Stimulated activated CD4-positive, alpha-beta T cell treated with anti-CD3 and anti-CD28 coated beads, Interleukin-4, amount 100 ng/mL, for 4 hours (primary cell): ENCODE measurements at places on chromosomes 5 and 9.

GRCh38 chr9:79154806-79155205, 417.0 kb upstream of the TLE4 start:
- no peak for DNase-seq

- DNase-seq = no peak
These were observed 159.1 kb downstream of the CCDC171 start for GRCh38 chr9:15711931-15712330.

DNA sequence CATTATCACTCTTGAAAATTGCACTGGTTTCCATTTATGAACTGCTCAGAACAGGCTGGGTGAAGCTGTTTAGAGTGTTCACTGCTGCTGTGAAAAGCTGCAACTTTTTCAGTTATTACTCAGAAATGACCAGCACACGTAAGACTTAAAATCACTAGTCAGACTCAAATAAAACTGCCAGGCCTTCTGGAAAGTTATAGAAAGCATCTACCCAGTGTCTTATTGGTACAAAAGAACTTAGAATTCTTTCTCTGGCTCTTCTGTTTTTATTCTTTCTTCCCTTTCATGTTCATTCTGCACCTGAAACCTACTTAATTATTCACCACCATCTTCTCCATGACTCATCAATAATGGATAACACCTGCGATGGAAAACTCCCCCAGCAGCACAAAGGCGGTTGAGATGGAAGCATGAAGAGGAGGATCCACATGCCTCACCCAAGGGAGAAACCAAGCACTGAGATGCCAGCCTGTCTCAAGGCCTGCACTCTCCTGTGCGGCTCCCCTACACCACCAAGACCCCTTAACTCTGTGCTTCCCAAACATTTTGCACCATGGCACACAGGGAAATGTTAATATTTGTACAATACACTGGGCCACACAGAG, 171.9 kb downstream of the ENTREP1 start:
- DNase-seq = no peak

DNA sequence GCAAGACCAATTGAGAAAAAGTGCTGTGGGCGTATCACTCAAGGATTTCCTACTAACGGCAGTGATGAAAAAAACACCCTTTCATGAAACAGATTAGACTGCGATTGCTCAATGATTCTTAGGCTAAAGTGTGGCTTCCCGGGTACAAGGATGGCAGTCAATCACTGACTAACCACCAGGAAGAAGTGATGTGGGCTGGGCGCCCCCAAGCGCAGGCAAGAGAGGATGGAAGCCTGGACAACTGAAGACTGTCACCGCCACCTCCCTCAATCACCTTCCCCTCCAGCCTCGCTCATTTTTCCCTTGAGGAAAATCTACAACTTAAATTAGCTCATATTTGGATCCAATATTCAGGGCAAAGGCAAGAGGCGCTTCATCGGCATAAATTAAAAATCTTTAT, 707.2 kb downstream of the MTRR start:
- DNase-seq = no peak

GRCh38 chr9:37693260-37693659, 42.5 kb downstream of the FRMPD1 start:
- DNase-seq = no peak

DNA sequence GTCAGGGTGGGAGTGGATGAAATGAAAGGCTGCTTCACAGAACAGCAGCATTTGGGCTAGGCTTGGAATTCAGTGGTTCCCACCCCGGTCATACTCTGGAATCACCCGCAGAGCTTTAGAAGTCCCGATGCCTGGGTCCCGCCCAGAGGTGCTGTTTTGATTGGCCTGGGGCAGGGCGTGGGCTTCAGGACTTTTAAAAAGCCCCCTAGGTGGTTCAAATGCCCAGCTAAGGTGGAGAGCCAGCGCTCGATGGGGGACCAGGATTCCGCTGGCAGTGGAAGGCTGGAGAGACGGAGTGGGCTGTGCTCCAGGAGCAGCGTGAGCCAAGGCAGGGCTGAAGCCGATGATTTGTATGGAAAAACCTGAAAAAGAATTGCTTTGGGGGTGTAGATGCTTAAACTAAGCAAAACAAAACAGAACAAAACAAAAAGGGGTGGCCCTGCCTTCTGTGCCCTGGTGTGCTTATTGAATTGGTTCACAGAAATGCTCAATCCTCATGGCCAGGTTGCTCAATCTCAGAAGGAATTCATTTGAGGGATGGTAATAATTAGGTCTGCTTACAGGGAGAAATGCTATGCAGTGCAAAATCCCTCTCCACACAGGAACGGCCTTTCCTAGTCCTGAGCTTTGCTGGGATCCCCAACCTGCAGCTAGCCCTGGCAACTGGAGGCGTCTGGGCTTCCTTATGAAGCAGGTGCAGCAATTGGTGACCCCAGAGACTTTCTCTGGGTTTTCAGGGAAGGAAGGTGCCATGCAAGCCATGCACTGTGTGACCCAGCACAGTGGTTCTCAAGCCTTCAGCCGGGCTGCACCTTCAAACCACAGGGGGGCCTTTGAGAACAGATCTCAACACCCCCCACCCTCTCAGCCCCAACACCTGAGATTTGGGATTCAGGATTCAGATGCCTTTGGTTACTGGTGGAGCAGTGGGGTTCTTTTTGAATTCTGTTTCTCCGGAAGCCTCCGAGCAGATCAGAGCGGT, 174.0 kb upstream of the ZNF618 start:
- DNase-seq = no peak

- DNase-seq = no peak
These were observed 49.7 kb upstream of the AKNA start for GRCh38 chr9:114437401-114437893.

DNA sequence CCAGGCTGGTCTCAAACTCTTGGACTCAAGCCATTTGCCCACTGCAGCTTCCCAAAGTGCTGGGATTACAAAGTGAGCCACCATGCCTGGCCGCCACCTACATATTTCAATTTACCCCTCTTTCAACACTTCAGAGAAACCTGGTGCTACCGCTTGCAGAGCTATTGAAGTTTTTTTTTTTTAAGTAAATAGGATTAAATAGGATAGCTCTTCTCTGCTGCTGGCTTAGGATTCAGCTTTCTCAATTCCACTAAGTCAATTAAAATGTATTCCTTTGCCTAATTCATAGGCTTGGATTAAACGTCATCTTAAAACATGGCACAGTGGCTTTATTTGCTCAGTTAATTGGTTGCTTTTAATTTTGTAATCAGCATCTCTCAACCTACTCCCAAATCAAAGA, 41.0 kb downstream of the KIAA1191 start:
- no peak for DNase-seq

DNA sequence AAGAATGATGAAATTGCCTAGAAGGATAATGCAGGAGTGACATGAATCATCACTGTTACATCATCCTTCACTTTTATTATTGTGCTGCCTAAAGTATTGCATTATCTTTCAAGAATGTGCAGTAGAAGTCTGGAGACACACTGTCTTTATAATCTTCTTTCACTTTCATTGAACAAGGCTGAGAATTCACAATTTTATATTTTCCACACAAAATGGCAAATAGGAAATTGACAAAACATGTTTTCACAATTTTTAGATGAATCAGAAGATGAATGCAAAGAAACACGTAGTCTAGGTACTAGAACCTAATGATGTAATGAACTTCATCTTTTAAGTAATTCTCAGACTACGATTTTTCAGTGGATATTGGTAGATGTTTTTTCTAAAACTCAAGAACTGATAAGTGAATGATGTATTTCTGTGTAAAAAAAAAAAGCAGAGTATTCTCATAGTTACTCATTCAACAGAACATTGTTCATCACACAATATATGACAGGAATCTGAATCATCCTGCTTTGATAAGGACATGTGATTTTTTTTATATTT, 131.5 kb upstream of the GRHPR start:
- DNase-seq = no peak

- no peak for DNase-seq
These were observed 126.3 kb downstream of the TRIO start for GRCh38 chr5:14269395-14269794.

GRCh38 chr9:111812337-111812736, 17.6 kb upstream of the SHOC1 start:
- no peak for DNase-seq

GRCh38 chr5:135266975-135267374, 132.1 kb downstream of the MACROH2A1 start:
- DNase-seq = no peak

DNA sequence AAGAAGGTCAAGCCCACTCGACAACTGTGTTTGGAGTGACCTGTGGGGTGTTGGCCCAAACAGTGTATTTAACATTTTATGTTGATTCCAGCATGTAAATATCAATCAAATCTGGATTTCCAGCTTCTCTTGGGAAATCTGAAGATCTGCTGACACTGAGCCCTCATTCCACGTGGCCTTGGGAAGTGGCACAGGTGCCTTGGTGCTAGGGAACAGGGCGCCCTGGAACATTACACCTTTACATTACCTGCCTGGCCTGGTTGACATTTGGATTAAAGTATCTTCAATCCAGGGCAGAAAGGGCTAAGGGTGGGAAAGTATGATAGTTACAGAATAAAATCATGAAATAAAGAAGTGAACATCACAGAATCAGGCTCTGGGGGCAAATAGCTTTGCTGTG, 84.9 kb upstream of the CTSL start:
- DNase-seq = no peak

DNA sequence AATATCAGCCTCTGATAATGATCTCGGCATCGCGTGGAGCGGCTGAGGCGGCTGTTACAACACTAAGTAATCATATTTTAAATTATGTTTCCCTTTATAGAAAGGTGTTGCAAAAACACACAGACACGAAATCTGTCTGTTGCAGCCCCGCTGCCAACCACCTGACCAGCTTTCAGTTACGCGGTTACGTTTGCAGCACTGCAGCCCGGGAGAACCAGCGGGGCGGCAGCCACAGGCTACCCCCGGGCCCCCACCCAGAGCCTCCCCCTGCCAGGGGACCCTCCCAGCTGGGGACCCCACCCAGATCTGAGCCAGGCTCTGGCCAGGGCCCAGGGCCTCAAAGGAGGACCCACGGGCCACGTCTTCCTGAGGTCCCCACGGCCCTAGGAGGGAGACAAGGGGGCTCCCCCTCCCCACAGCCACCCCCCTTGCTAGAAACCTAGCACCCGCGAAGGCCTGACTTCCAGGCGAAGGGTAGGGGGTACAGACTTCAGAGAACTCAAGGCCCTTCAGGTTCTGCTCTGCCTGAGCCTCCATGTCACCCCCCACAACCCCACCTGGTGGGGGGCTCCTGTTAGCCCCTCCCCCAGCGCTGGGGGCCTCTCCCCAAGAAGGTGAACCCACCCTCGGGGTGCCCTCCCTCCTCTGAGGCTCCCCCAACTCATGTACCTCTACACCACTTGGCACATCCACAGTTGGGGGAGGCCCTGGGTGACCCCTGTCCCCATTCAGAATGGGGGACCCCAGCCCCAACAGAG, 6.0 kb downstream of the NACC2 start:
- DNase-seq = no peak

DNA sequence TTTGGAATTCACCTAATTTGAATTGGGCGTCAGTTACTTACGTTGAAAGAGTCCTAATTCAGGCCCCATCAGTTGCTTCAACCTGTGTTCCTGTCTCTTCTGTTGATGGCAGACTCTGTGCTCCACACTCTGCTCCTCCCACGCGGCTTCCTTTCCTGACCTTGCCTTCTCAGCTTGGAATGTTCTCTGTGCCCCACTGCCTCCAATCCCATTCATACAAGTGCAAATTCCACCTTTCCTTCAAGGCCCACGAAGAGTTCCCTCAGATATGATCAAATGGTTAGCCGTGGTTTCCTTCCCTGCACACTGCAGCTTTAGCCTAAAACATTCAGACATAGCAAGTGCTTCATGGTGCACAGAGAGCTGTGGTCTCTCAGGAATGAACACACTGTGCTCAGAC, 65.7 kb downstream of the SREK1 start:
- no peak for DNase-seq

DNA sequence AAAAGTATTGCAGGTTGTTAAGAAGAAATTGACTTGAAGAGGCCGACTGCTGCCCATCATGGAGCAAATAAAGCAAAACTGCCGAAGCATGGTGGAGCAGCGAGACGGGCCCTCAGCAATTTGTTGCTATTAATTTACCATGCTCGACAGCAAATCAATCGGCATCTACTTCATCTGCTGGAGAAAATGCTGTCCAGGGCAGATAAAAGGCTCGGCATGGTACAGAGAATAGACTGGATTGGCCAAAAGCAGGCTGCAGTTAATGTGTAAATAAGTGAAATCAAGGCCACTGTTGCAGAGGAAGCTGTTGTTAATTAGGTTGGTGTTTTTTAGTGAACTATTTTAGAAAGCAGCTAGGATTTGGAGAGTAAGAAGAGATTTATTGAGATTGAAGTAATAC, 8.3 kb downstream of the TLE4 start:
- no peak for DNase-seq

DNA sequence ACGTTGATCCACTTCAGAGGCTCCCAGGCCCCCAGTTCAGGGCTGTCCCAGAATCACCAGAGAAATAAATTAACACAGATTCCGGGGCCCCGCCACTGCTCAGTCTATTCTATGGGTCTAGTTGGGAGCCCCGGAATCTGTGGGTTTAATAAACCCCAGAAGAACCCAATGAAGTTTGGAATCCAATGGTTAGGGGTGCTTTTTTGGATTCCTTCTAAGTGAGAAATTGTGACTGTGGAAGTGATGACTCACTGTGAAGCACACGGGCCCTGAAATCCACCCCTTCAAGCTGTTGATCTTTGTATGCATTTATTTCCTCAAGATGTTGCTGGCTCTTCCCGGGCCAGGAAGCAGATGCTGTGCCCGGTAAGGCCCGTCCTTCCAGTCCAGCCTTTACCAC, 57.3 kb upstream of the SLC28A3 start:
- no peak for DNase-seq

DNA sequence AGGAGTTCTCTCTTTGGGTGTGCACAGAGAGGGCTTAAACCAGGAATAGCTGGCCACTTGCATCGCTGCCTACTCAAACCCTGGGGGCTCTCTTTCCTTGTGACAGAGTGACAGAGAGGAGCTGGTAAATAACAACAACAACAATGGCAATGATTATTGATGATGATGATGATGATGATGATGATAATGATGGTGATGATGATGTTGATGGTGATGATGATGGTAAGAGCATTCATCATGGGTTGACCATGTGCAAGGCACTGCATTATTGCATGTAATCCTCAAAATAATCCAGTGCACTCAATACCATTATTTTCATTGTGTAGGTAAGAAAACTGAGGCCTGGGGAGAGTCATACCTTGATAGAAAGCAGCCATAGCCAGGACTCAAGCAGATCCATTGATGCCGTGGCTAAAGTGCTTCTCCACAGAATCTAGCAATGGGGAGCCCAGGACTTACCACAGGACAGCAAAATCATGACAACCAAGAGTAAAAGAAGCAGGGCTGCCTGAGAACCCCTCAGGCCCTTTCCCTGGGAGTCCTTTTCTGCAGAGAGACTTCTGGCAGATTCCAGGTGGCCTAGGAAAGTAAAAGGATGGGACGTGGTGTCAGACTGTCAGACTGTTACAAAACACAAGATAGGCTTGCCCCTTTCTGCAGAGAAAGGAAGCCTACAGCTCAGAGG, 4.8 kb downstream of the FOXI1 start:
- no peak for DNase-seq
